Thyroid gland (tissue), 4 donors: ENCODE measurements at places on chromosomes 16 and 17. TPM values are rescaled to one million over a fixed set of nuclear protein-coding genes. Genes with fewer than 3 reads are reported as not detected.

- H3K36me3 ChIP-seq: no peaks in the 10 kb centered on the region
- no peaks in the 10 kb centered on the region for H3K27me3 ChIP-seq
- no peaks in the 10 kb centered on the region for H3K4me1 ChIP-seq
- H3K27ac ChIP-seq: no peak overlapping the region
These were observed 57.1 kb downstream of the GOSR1 start for GRCh38 chr17:30534298-30534697.

DNA sequence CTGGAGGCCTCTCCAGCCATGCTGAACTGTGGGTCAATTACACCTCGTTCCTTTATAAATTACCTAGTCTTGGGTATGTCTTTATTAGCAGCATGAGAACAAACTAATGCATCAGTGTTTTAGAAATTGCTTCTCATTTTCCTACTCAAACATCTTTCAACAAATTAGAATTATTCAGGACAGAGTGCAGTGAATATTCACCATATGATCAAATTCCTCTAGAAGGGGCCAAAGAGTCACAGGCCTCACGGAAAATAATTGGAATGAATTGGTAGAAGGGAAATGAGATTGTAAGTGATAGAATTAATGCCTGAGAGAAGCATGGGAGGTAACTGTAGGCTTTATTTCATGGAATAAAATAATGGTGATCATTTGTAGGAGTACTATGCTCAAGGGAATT is 50.5 kb upstream of the CDH11 start:
- no peak overlapping the region for H3K4me3 ChIP-seq
- no peak for DNase-seq
- no peak overlapping the region for H3K27ac ChIP-seq
- no peaks in the 10 kb centered on the region for H3K27me3 ChIP-seq
- H3K36me3 ChIP-seq: no peaks in the 10 kb centered on the region
- H3K4me1 ChIP-seq: no peaks in the 10 kb centered on the region

DNA sequence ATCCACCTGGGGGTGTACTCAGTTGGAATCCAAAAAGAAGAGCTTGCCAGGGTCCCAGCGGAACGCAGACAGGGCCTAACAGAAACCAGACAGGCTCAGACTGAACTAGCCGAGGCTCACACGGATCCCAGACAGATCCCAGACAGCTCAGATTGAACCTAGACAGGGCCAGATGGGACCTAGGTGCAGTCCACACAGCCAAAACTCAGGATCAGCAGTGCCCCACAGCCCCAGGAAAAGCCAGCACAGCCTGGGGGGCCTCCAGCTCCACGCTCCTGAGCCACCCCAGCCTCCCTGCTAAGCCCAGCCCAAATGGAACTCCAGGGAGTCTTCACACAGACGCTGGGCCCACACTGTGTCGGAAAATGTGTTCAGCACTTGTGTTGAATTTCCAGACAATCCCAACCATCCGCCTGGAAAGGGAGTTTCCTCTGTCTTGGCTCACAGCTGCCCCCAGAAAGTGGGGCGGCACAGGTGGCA is 7.5 kb downstream of the STX1B start:
- no peak overlapping the region for H3K4me3 ChIP-seq
- no peaks in the 10 kb centered on the region for H3K4me1 ChIP-seq
- DNase-seq: no peak
- H3K27ac ChIP-seq: no peak overlapping the region
- no peaks in the 10 kb centered on the region for H3K36me3 ChIP-seq

- peaks cover 16% of the 10 kb centered on the region for H3K4me1 ChIP-seq
- no peaks in the 10 kb centered on the region for H3K36me3 ChIP-seq
- DNase-seq: no peak
- H3K4me3 ChIP-seq: no peak overlapping the region
- H3K27me3 ChIP-seq: no peaks in the 10 kb centered on the region
These were observed 22.5 kb upstream of the CIBAR2 start for GRCh38 chr16:85134789-85135142.

GRCh38 chr16:74480150-74481029 is 59.1 kb upstream of the CLEC18B start:
- H3K4me1 ChIP-seq: peaks cover 17% of the 10 kb centered on the region
- H3K27ac ChIP-seq: peak overlapping the region; percentile 73
- H3K4me3 ChIP-seq: no peak overlapping the region
- H3K27me3 ChIP-seq: no peaks in the 10 kb centered on the region

- no peaks in the 10 kb centered on the region for H3K4me1 ChIP-seq
- no peaks in the 10 kb centered on the region for H3K36me3 ChIP-seq
- H3K27me3 ChIP-seq: no peaks in the 10 kb centered on the region
- H3K4me3 ChIP-seq: no peak overlapping the region
- no peak for DNase-seq
- no peak overlapping the region for H3K27ac ChIP-seq
These were observed 11.2 kb downstream of the ANKS4B start for GRCh38 chr16:21244518-21245215.

DNA sequence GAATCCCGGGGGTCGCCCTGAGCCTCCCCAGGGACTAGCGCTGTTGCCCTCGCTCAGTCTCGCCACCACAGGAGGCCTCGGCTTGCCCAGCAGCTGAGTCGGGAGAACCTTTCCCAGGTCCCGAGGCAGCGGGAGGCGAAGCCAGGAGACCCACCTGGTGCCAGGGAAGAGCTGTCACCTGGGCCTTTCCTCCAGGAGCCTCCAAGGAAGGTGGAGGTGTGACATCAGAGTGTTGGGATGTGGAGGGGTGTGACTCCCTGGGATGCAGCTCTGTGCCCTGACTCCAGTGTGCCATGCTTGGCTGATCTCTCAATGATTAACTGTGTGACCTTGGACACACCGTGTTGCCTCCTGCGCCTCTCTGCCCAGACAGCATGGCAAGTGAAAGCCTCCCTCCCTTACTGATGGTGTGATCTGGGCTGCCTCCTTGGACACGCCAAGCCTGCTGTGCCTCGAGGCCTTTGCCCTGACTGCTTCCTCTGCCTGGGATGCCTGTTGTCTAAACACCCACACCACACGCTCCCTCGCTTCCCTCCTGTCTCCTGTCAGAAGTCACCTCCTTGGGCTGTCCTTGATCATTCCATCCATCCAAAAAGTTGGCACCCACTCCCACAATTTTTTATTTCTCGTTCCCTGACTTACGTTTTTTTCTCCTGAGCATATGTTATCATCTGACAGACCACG is 88.0 kb downstream of the CMIP start:
- no peak overlapping the region for H3K4me3 ChIP-seq
- no peak overlapping the region for H3K27ac ChIP-seq
- DNase-seq: peak; percentile 52
- no peaks in the 10 kb centered on the region for H3K4me1 ChIP-seq
- H3K36me3 ChIP-seq: no peaks in the 10 kb centered on the region
- no peaks in the 10 kb centered on the region for H3K27me3 ChIP-seq

- no peak overlapping the region for H3K4me3 ChIP-seq
- H3K27me3 ChIP-seq: no peaks in the 10 kb centered on the region
- no peaks in the 10 kb centered on the region for H3K4me1 ChIP-seq
- DNase-seq: peak; percentile 55
These were observed 34.0 kb downstream of the TMEM132E start for GRCh38 chr17:34613064-34614019.

GRCh38 chr16:26295625-26296304 is 604.0 kb downstream of the HS3ST4 start:
- H3K27ac ChIP-seq: no peak overlapping the region
- H3K4me3 ChIP-seq: no peak overlapping the region
- no peaks in the 10 kb centered on the region for H3K27me3 ChIP-seq
- no peaks in the 10 kb centered on the region for H3K36me3 ChIP-seq

DNA sequence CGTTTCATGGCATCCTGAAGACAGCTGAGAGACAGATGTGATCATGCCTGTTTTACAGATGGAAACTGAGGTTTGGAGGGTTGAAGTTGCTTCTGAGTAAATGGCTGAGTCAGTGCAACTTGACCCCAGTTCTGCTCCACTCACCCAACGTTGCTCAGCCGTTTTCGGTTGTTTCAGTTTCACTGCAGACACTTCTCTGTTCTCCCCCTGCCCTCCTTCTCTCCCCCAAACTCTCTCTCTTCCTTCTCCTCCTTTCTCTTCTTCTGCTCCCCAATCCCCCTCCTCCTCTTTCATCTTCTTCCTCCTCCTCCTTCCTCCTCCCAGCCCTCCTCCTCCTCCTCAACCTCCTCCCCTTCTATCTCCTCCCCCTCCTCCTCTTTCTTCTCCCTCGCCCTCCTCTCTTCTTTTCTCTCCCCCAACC is 9.4 kb upstream of the CEP20 start:
- H3K27ac ChIP-seq: no peak overlapping the region
- H3K4me3 ChIP-seq: no peak overlapping the region
- no peaks in the 10 kb centered on the region for H3K27me3 ChIP-seq
- peaks cover 6% of the 10 kb centered on the region for H3K4me1 ChIP-seq

DNA sequence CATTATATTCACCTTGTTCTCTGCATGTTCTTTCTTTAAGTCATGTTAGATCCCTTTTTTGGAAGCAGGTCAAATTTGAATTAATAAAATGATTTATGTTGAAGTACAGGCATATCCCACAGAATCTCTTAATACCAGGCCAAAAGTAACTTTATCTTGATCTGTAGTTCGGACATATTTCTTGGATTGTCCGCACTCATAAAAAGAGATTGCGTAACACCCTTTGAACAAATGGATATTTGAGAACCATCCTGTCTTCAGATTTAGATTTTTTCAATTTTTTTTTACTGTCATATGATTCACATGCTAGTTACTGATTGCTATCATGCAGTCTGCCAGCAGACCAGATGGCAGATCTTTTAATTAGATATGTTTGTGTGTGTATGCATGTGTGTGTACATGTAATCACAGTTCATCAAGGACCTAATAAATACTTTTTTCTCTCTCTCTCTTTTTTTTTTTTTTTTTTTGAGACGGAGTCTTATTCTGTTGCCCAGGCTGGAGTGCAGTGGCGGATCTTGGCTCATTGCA is 352.6 kb downstream of the WWOX start:
- H3K27ac ChIP-seq: no peak overlapping the region
- peaks cover 22% of the 10 kb centered on the region for H3K4me1 ChIP-seq
- no peaks in the 10 kb centered on the region for H3K36me3 ChIP-seq
- H3K4me3 ChIP-seq: no peak overlapping the region
- no peaks in the 10 kb centered on the region for H3K27me3 ChIP-seq

- peaks cover 10% of the 10 kb centered on the region for H3K36me3 ChIP-seq
- H3K4me3 ChIP-seq: no peak overlapping the region
- DNase-seq: peak; percentile 33
- no peak overlapping the region for H3K27ac ChIP-seq
- H3K4me1 ChIP-seq: peaks cover 22% of the 10 kb centered on the region
- no peaks in the 10 kb centered on the region for H3K27me3 ChIP-seq
These were observed 1.6 kb upstream of the LDAF1 start for GRCh38 chr16:21156767-21157467.

GRCh38 chr17:57010487-57010886 is 32.6 kb downstream of the SCPEP1 start:
- no peak overlapping the region for H3K4me3 ChIP-seq
- H3K36me3 ChIP-seq: no peaks in the 10 kb centered on the region
- H3K27ac ChIP-seq: no peak overlapping the region

DNA sequence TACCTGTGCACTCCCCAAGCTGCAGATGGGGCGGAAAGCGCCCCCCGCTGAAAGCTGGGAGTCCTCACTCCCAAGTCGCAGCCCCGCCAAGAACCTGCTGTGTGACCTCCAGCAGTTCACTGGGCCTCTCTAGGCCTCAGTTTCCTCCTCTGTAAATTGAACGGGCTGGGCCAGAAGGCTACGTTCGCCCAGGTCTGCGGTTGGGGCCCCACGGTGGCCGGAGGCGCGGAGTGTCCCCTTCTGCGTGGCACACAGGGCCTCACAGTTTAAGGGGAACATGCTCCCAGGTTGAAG is 628 bp downstream of the GALK1 start:
- peaks cover 10% of the 10 kb centered on the region for H3K4me1 ChIP-seq
- H3K27me3 ChIP-seq: no peaks in the 10 kb centered on the region
- DNase-seq: no peak
- H3K4me3 ChIP-seq: no peak overlapping the region

- H3K4me3 ChIP-seq: no peak overlapping the region
- no peaks in the 10 kb centered on the region for H3K36me3 ChIP-seq
- H3K4me1 ChIP-seq: no peaks in the 10 kb centered on the region
- no peak overlapping the region for H3K27ac ChIP-seq
- DNase-seq: no peak
These were observed 96.7 kb upstream of the FAM20A start for GRCh38 chr17:68697850-68698361.

DNA sequence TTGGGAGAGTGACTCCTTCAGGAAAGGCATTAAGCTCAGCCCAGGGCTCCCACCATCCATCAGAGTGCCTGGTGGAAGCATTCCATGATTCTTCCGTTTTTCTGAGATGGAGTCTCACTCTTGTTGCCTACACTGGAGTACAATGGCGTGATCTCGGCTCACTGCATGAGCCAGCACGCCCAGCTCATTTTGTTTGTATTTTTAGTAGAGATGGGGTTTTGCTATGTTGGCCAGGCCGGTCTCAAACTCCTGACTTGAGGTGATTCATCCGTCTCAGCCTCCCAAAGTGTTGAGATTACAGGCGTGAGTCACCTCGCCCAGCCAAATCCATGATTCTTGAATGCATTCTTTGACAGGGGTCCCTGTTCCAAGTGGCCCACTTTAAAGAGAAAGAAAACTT is 23.1 kb downstream of the MIS12 start:
- H3K27ac ChIP-seq: no peak overlapping the region
- H3K4me1 ChIP-seq: no peaks in the 10 kb centered on the region
- no peak overlapping the region for H3K4me3 ChIP-seq
- no peaks in the 10 kb centered on the region for H3K27me3 ChIP-seq
- DNase-seq: no peak
- no peaks in the 10 kb centered on the region for H3K36me3 ChIP-seq

DNA sequence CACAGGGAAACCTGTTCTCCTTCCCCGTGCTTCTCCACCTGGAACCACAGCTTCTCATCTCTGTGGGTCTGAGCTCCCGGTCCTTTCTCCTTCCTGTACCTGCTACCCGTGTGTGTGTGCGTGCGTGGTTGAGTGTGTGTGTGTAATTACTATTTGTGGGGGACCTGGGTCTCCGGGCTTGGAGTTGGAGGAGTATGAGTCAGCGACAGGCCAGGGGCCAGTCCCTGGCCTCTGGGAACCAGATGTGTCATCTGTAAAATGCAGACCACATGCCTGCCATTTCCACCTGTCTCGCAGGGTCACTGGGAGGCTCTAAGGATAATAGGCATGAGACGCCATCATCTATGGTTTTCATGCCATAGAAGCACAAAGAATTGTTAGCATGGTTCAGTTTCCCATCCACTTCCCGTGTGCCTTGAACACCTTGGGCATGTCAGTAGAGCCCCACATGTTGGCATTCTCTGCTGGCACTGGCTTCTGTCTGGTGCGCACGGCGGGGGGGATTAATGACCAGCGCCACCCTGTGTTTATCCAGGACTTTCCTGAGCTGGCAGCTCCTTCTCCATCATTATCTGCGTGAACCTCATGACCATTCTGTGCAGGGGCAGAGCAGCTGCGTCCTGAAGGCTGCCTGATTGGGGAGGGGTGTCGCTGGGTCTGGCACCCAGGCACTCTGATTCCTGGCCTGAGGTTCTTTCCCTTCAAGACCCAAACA is 1.5 kb downstream of the ZNF205 start:
- no peaks in the 10 kb centered on the region for H3K36me3 ChIP-seq
- peaks cover 19% of the 10 kb centered on the region for H3K4me1 ChIP-seq
- no peaks in the 10 kb centered on the region for H3K27me3 ChIP-seq
- H3K27ac ChIP-seq: no peak overlapping the region
- no peak for DNase-seq

TBC1D3I gene
- not detected for total RNA-seq

MPO gene
- not detected for total RNA-seq

FBXW10 gene
- 1.4 TPM for total RNA-seq

CCL17 gene
- not detected for total RNA-seq
